ENCODE measurements at places on chromosomes 7 and 10. TPM values are rescaled to one million over a fixed set of nuclear protein-coding genes. Genes with fewer than 3 reads are reported as not detected.
A peak's percentile ranks its signal among the peaks of the same experiment; 100 is the strongest.

The TASOR2 gene
- 64.4 TPM for total RNA-seq

The ASAH2 gene
- total RNA-seq, result 0.79 TPM

The TAS2R4 gene
- 0.83 TPM for total RNA-seq

- no peaks in the 10 kb centered on the region for H3K4me1 ChIP-seq
- no peaks in the 10 kb centered on the region for H3K36me3 ChIP-seq
- H3K4me3 ChIP-seq, result no peak overlapping the region
- no peak for DNase-seq
- no peaks in the 10 kb centered on the region for H3K27me3 ChIP-seq
- no peak overlapping the region for H3K27ac ChIP-seq
These were observed 19.1 kb downstream of the CYCS start for GRCh38 chr7:25105911-25106310.

- no peak overlapping the region for H3K4me3 ChIP-seq
- DNase-seq, result peak; percentile 1
- no peaks in the 10 kb centered on the region for H3K4me1 ChIP-seq
- no peak overlapping the region for H3K27ac ChIP-seq
- H3K36me3 ChIP-seq, result no peaks in the 10 kb centered on the region
These were observed 82.7 kb upstream of the WIPF3 start for GRCh38 chr7:29723599-29723998.

DNA sequence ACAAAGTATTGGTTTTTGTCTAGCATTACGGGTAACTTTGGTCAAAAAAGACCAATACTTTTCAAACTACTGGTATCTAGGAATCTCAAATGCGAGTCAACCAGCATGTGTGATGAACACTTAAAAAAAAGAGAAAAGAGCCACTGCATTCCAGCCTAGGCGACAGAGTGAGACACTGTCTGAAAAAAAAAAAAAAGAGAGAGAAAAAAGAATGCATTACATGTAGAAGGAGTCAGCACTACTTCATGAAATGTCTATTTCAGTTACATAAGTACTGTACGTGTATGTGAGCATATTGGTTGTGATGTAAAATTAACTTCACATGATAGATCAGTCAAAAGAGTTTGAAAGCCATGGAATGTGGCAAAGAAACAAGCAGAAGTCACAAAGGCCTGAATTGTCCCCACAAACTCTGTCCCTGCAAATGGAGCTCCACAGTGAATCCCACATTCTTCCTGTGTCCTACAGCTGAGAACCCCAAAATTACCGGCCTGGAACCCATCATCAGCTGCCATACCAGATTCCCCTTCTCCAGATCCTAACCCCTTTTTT, 1.6 kb downstream of the DENND11 start:
- H3K4me3 ChIP-seq, result peak overlapping the region; percentile 50
- no peaks in the 10 kb centered on the region for H3K27me3 ChIP-seq
- H3K27ac ChIP-seq, result peak overlapping the region; percentile 54
- DNase-seq, result no peak
- H3K36me3 ChIP-seq, result no peaks in the 10 kb centered on the region

The FAM221A gene
- 5.7 TPM for total RNA-seq

The GSAP gene
- total RNA-seq, result 301 TPM

- H3K4me1 ChIP-seq, result no peaks in the 10 kb centered on the region
- H3K27me3 ChIP-seq, result no peaks in the 10 kb centered on the region
- no peak for DNase-seq
- no peaks in the 10 kb centered on the region for H3K36me3 ChIP-seq
These were observed 461.4 kb downstream of the GRM8 start for GRCh38 chr7:126791306-126791705.

The CHPF2 gene
- 47.0 TPM for total RNA-seq

DNA sequence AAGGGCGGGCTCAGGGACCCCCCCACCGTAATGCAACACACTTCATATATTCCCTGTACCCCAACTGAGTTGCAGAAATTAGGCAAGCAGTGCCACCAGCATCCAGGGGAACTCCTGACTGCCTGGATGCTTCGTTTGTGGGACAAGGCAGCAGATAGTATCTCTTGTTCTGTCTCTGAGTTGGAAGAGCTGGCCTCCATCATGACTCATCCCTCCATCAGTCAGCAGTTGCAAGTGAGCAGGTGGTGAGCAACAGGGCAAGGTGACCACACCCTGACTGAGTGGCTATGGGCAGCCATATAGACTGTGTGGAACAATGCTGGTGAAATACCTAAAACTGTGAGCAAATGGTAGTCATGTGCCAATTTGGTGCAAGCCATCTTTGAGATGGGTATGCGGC, 22.8 kb upstream of the ADAMTS14 start:
- DNase-seq, result no peak
- H3K27me3 ChIP-seq, result no peaks in the 10 kb centered on the region
- H3K36me3 ChIP-seq, result no peaks in the 10 kb centered on the region
- H3K4me1 ChIP-seq, result no peaks in the 10 kb centered on the region
- H3K4me3 ChIP-seq, result no peak overlapping the region

DNA sequence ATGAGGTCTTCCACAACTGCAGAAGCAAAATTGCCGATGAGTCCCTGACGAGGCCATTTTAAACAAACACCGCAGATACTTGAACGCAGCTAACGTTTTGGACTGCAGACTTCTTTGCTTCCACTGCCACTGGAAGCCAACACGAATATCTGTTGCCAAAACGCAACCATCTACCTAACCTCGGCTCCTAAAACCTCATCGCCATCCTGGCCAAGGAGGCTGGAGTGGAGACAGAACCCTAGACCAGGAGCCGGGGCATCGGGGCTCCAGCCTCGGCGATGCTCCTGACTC, 493 bp downstream of the WDR91 start:
- no peaks in the 10 kb centered on the region for H3K27me3 ChIP-seq
- H3K36me3 ChIP-seq, result peaks cover 3% of the 10 kb centered on the region
- H3K27ac ChIP-seq, result peak overlapping the region; percentile 87
- peaks cover 26% of the 10 kb centered on the region for H3K4me1 ChIP-seq
